ENCODE measurements at places on chromosomes 5 and 9.

- DNase-seq = no peak
Observed at GRCh38 chr5:137254119-137255090, 244.7 kb downstream of the SPOCK1 start.

GRCh38 chr9:127921557-127922120 is 4.8 kb upstream of the ST6GALNAC4 start:
- DNase-seq = no peak

DNA sequence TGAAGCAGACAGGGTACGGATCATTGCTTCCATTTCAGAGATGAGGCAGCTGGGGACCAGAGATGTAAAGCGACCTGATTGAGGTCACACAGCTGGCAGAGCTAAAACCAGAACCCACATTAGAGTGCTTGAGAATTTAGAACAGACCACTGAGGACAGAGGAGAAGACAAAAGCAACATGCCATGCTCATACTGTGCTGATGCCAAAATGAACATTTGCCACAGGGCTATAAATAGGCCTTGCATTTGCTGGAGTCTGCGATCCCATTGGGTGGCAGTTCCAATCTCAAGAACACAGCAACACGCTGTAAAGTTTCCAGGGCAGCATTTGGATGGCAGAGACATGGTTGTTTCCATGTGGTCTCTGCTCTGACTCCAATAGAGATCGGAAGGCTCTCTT is 222.4 kb upstream of the TBC1D2 start:
- no peak for DNase-seq

GRCh38 chr5:174827558-174827957 is 103.2 kb downstream of the MSX2 start:
- no peak for DNase-seq

- DNase-seq = no peak
Observed at GRCh38 chr9:22863736-22864135, 417.1 kb downstream of the DMRTA1 start.
